ENCODE measurements at places on chromosomes 3 and 15. TPM values are rescaled to one million over a fixed set of nuclear protein-coding genes. Genes with fewer than 3 reads are reported as not detected.

The TMEM89 gene
- not detected for total RNA-seq

The AVEN gene
- total RNA-seq = 37.5 TPM

GRCh38 chr15:62547584-62547983, 382.5 kb upstream of the C2CD4B start:
- no peak for DNase-seq

- no peak for DNase-seq
Observed at GRCh38 chr15:66878761-66879160, 176.7 kb downstream of the SMAD6 start.

GRCh38 chr3:157136647-157137387, 23.1 kb downstream of the CCNL1 start:
- DNase-seq = no peak

The GNAT1 gene
- not detected for total RNA-seq

DNA sequence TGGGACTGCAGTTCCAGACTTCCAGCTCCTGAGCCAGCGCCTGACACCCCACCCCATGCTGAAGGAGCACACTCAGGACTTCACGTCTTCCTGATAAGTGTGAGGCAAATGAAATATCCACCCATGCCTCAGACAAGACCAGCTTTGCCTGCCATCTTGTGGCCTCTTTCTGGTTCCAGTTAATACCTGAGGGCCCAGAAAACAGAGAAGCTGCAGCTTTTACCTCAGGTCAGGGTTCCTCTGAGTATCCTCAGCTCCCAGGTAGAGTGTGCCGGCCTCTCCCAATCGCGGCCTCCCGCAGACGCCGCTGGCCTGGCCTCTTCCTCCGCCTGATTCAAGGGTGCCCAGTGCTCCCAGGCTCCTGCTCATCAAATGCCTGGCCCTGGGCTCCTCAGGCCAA, 5.1 kb upstream of the KLHL6 start:
- no peak for DNase-seq

DNA sequence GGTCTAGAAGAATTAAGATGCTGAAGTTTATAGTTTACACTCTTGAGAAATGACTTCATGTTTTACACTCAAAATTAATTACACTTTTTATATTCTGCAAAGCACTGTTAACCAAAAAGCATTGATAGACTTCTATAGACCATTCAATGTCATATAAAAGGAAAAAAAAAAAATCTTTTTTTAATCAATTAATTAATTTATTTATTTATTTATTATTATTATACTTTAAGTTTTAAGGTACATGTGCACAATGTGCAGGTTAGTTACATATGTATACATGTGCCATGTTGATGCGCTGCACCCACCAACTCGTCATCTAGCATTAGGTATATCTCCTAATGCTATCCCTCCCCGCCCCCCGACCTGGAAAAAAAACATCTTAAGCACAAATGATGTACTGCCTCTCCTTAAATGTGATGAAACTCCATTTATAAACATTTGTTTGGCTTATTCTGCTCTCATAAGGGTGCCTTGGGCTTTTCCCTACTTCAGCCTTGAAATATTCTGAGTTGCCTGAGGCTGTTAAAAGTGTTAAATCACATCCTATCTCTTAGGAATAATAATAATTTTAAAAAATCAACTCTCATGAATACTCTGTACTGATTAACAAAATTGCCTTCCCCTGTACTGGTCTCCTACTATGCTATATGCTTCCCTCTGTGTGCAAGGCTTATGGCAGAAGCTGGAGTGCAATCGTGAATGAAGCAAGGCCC, 466.9 kb downstream of the SOX2 start:
- no peak for DNase-seq

GRCh38 chr3:17640466-17640865, 102.0 kb downstream of the TBC1D5 start:
- DNase-seq = no peak

GRCh38 chr3:42256135-42256819, 9.7 kb downstream of the CCK start:
- DNase-seq = no peak

DNA sequence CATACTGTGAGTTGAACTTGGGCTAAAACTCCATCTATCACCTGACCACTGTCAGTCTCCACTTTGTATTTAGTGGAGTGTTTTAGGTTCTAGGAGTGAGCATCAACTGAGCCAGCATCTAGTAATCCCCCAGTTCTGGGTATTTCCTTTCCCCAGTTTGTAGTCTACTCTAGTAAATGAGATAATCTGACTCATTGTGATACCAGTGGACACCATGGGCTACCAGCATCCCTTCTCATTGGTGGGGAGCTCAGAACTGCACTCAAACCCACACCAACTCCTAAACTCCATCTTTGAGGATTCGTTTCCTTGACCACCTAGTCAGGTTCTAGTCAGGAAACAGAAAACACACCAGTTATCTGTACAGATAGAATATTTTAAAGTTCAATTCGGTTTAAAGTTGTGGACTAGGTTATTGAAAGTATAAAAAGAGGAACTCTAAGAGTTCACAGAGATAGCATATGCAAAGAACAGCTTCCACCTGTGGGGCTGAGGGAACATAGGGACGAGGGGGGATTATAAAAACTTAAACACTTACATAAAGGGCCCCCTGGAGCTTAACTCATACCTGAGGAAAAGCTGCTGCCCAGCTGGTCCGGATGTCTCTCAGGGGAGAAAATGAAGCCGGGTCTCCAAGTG, 36.0 kb downstream of the LEO1 start:
- no peak for DNase-seq

GRCh38 chr15:70535071-70535954, 228.0 kb downstream of the UACA start:
- DNase-seq = no peak

GRCh38 chr15:41930221-41930866, 36.5 kb upstream of the SPTBN5 start:
- no peak for DNase-seq

GRCh38 chr15:39392469-39393047, 188.3 kb upstream of the THBS1 start:
- DNase-seq = no peak

- DNase-seq = no peak
Observed at GRCh38 chr3:195892105-195893043, 16.0 kb downstream of the TNK2 start.

- DNase-seq = no peak
Observed at GRCh38 chr3:152243721-152244516, 24.8 kb upstream of the MBNL1 start.

The MRAS gene
- 37.5 TPM for total RNA-seq

The ACAN gene
- 0.68 TPM for total RNA-seq

The UQCRC1 gene
- total RNA-seq = 540 TPM

GRCh38 chr3:152232001-152232400, 36.7 kb upstream of the MBNL1 start:
- DNase-seq = no peak

The TMEM207 gene
- total RNA-seq = not detected

DNA sequence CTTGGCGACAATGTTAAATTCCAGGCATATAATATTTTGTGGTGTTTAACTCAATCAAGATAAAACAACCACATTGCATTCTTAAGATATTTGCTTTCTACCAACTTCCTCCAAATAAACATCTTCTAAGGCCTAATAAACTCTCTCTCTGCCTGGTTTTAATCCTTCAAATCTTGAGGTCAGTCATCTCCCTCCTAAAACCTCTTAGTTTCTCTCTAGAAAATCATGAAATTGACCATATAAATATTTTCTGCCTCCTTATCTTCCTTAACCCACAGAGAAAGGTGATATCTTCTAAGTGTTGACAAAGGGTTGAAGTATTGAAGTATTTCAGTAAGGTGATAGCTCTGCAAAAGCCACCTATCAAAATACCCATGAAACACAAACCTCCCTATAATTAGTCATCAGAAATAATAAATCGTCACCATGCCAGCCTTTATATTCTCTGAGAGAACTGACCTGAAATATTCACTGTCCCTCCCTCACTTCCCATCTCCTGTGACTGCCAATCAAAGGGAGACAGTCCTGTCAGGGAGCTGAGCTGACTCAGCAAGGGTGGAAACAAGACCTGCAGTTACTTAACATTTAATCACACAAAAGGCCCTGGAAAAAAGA, 1261.1 kb downstream of the ROBO1 start:
- DNase-seq = no peak

The MUC20 gene
- total RNA-seq = 1.7 TPM

DNA sequence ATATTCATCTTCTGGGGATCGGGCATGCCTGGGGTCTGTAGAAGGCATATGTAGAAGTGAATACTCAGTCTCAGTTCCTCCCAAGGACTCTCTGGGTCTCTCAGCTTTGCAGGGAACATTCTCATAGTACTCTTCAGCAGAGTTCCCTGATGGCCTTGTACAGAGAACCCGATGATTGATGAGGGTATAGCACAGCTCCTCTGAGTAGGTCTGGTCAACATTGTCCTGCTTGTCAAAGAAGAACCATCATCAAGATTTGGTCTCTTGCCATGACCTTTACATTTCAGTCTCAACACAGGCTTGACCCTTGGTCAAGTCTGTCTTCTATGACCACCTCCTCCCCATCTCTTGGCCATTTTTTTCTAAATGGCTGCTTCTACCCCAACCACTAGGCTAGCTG, 9.5 kb downstream of the GCSAM start:
- DNase-seq = no peak

GRCh38 chr15:66911131-66911700, 154.2 kb upstream of the SMAD3 start:
- DNase-seq = no peak

DNA sequence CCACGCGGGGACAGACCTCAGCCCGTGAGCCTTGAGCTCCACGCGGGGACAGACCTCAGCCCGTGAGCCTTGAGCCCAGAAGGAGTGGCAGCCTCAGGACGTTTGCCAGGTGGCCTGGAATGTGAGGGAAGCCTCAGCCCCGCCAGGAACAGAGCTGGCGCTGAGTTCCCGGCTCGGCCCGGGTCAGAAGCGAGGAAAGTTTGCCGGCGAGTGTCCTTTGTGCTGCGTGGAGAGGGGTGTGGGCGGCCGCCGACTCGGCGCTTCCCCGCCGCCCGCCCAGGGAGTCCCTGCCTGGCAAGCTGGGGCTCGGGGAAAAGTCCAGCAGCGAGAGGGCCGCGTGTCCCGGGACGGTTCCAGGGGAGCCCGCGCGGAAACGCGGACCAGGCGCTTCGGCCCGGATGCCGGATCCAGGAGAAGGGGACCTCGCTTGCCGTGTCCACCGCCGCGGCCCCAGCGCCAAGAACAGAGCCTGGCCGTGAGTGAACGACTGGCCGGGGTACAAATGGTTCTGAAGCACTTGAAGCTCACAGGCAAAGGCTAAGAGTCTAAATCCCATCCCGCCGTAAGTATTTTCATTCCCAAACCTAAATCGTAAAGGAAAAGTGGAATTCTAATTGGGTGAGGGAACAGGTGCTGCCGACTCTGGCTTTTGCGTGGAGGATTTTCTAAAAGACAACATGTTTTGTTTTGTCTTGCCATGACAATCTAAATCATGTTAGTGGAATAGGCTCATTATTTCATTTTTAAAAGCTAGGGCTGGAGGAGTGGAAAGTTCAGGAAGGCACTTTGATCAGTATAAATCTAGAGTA, 1.7 kb downstream of the LRRN1 start:
- peak; percentile 63 for DNase-seq

- DNase-seq = no peak
Observed at GRCh38 chr3:104738271-104738670, 628.4 kb upstream of the ALCAM start.

The ZKSCAN7 gene
- total RNA-seq = 3.2 TPM

The RARB gene
- not detected for total RNA-seq

The KIF7 gene
- total RNA-seq = 19.6 TPM

GRCh38 chr3:34995796-34996430, 643.4 kb upstream of the ARPP21 start:
- DNase-seq = no peak

The TF gene
- total RNA-seq = not detected

The PDZRN3 gene
- total RNA-seq = not detected

The ACAP2 gene
- total RNA-seq = 65.8 TPM

DNA sequence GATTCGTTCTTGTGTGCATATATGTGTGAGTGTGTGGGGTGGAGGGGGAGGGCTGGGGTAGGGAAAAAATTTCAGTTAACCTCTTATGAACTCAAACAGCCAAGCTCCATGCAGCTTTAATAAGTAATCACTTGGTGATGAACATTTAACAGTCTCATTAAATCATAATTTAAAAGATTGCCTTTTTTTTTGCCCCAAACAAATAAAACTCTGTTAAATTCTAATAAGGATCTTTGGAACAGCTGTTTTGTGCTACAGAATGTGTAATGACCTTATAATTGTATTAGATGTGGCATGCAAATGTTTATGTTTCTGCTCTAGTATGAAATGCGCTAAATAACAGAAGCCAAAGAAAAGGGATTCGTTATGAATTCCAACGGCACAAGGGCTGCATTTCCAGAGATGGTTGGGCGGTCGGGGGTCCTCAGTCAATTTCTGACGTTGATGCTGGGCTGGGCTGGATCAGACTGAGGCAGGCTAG, 80.0 kb upstream of the RORA start:
- no peak for DNase-seq

The RAD51 gene
- total RNA-seq = 12.0 TPM

DNA sequence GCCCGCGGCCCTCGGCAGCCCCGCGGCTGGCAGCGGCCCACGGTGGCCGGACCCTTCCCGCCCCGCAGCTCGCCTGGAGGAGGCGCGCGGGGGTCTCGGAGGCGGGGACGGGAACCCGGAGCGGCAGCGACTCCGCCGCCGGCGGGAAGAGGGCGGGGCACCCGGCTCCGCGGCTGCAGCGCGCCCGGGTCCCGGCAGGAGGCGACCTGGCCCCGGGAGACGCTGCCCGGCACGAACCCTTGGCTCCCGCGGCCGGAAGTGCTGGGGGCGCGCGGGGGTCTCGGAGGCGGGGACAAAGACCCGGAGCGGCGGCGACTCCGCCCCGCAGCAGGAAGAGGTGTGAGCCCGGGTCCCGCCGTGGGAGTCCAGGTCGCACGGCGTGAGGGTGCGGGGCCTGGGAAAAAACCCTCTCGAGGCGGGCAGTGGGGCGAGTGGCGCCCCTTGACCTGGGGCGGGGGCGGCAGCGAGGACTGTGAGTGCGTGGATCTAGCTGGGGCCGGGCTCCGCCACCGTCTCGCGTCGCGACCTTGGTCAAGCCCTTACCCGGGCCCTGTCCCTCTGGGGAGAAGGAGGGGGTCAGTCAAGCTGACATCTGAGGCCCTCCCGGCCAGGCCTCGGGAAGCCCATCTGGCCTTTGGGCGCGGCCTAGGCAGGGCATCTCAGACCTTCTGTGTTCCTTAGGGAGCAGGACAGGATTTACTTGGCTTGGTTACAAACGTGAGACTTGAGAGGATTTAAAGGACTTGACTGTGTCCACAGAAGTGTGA, at the start of gene CIB2:
TSS of gene CIB2 (minus strand) at position 151 of the 767 bp plus-strand sequence. CDS start 230 bp downstream, outside the sequence.
- peak; percentile 47 for DNase-seq

The SELENOS gene
- total RNA-seq = 62.5 TPM

Data from G401 (cell line).